Kidney (tissue), 22 donors: ENCODE measurements at places on chromosomes 7 and 10. TPM values are rescaled to one million over a fixed set of nuclear protein-coding genes. Genes with fewer than 3 reads are reported as not detected.

- no peaks in the 10 kb centered on the region for H3K27me3 ChIP-seq
- no peaks in the 10 kb centered on the region for H3K4me1 ChIP-seq
- H3K36me3 ChIP-seq, result no peaks in the 10 kb centered on the region
- no peak overlapping the region for H3K27ac ChIP-seq
Observed at GRCh38 chr7:5766321-5766761, 15.1 kb downstream of the RNF216 start.

DNA sequence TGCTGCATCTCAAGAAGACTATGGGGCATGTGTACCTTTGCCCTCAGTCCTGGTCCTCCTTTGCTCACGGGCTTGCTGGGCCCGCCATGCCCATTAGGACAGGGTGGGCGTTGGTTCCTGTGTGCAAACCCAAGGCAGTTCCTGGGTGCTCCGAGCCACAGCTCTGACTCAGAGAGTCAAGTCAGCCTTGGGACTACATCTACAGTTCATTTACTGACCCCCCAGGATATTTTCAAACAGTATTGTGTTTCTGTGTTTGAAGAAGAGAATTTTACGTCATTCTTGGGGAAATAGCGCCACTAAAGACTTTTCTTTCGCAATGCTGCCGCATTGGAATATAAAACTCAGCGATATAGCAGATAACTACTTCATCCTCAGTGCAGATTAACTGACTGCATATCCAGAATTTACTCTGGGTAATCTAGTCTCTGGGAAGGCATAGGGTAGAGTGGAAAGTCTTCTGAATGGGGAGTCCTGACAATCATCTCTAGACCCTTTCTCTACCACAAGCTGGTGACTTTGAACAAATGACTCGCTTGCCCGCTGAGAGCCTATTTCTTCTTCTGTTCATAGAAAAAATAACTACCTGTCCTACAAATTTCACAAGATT lies 638.9 kb upstream of the FZD8 start:
- no peak overlapping the region for H3K4me3 ChIP-seq
- H3K27ac ChIP-seq, result no peak overlapping the region
- no peak for DNase-seq
- no peaks in the 10 kb centered on the region for H3K36me3 ChIP-seq
- no peaks in the 10 kb centered on the region for H3K4me1 ChIP-seq

- no peaks in the 10 kb centered on the region for H3K27me3 ChIP-seq
- H3K36me3 ChIP-seq, result no peaks in the 10 kb centered on the region
- H3K4me1 ChIP-seq, result no peaks in the 10 kb centered on the region
- no peak overlapping the region for H3K27ac ChIP-seq
- no peak overlapping the region for H3K4me3 ChIP-seq
Observed at GRCh38 chr10:127998501-127999144, 91.7 kb downstream of the PTPRE start.

- H3K4me1 ChIP-seq, result peaks cover 30% of the 10 kb centered on the region
- peak; percentile 57 for DNase-seq
- H3K27ac ChIP-seq, result peak overlapping the region; percentile 37
- H3K36me3 ChIP-seq, result no peaks in the 10 kb centered on the region
- H3K27me3 ChIP-seq, result no peaks in the 10 kb centered on the region
Observed at GRCh38 chr10:5547931-5548660, 23.3 kb downstream of the CALML3 start.

GRCh38 chr10:100713049-100713858 lies 32.1 kb upstream of the PAX2 start:
- H3K36me3 ChIP-seq, result no peaks in the 10 kb centered on the region
- no peak overlapping the region for H3K27ac ChIP-seq
- H3K4me1 ChIP-seq, result no peaks in the 10 kb centered on the region
- DNase-seq, result peak; percentile 58
- peaks cover 24% of the 10 kb centered on the region for H3K27me3 ChIP-seq
- no peak overlapping the region for H3K4me3 ChIP-seq

DNA sequence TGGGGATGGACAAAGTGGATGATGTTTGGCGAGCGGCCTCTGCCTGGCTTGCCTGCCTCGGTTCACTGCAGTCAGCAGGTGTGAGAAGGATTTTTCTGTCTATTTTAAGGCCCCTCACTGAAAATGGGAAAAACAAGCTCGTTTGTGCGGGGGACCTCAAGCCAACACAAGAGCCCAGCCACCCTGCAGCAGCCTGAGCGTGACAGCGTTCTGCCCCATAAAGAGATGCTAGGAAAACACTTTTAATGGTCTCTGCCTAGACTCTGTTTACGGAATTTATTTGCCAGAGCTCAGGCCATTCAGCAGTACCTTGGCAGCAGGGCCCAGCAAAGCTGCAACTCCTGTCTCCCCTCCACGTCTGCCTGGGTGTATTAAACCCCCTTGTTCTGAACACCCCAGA lies 131.7 kb downstream of the GRK5 start:
- no peaks in the 10 kb centered on the region for H3K27me3 ChIP-seq
- peaks cover 4% of the 10 kb centered on the region for H3K4me1 ChIP-seq
- H3K4me3 ChIP-seq, result no peak overlapping the region
- H3K27ac ChIP-seq, result no peak overlapping the region

DNA sequence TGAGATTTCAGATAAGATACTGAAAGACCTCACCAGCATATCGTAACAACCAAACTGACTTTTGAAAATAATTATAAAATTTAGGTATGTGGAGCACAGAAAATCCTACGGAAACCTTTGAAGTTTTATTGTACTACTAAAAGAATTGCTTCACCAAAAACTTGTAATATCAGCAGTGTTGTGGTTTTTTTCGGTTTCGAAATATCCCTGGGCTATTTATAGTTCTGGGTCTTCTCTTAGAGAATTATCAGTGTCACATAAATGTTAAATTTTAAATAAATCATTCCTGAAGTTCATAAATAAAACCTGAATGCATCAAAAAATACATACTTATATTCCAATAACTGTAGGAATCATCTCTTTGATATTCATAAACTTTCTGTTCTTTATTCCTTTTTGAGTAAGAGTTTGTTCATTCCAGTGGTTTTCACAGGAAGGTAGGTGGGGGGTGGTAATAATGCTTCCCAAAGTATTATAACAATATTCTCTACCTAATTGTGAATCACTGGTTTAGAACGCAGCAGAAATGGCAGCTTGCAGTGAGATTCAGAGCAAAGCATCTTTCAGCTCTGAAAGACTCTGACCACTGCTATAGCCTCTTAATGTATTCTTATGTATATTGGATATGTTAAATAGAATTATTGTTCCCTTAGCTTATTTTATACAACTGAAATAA lies 60.2 kb downstream of the ZNF277 start:
- H3K36me3 ChIP-seq, result no peaks in the 10 kb centered on the region
- no peaks in the 10 kb centered on the region for H3K27me3 ChIP-seq
- H3K4me3 ChIP-seq, result no peak overlapping the region
- H3K4me1 ChIP-seq, result no peaks in the 10 kb centered on the region

DNA sequence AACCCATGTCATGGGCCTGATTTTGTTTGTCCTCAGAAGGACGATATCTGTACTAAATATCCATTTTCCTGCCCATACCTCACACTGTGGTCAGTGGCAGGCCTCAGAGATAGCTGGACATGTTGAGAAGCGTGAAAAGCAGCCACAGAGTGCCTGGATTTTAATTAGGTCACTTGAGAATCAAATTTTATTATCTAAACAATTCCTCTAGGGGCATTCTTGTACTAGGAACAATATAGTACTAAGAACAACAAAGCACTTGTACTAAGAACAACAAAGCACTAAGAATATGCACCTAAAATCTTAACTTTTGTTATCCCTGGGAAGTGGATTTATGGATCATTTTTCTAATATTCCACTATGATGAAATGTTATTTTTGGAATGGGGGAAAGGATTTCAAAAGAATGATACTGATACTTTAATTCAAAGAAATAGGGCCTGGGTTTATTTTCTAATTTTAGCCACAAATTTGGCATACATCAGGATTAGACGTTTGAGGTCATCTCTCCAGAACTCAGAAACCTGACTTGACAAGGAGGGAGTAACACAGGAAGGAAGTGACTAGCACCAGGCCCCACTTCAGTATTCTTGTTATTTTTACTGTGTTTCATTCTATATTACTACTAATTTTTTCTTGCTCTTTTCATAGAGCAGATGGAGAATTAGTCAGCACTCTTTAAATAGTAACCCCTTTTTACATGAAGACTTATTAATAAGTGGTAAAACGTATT lies 112.2 kb downstream of the EXOC4 start:
- DNase-seq, result no peak
- no peak overlapping the region for H3K4me3 ChIP-seq
- no peaks in the 10 kb centered on the region for H3K27me3 ChIP-seq
- H3K27ac ChIP-seq, result no peak overlapping the region

GRCh38 chr7:71768450-71768849 lies 636.5 kb downstream of the GALNT17 start:
- H3K4me1 ChIP-seq, result no peaks in the 10 kb centered on the region
- H3K4me3 ChIP-seq, result no peak overlapping the region
- H3K27me3 ChIP-seq, result no peaks in the 10 kb centered on the region
- H3K36me3 ChIP-seq, result no peaks in the 10 kb centered on the region
- H3K27ac ChIP-seq, result no peak overlapping the region

- no peaks in the 10 kb centered on the region for H3K27me3 ChIP-seq
- no peaks in the 10 kb centered on the region for H3K36me3 ChIP-seq
- no peak for DNase-seq
- no peaks in the 10 kb centered on the region for H3K4me1 ChIP-seq
- H3K4me3 ChIP-seq, result no peak overlapping the region
- no peak overlapping the region for H3K27ac ChIP-seq
Observed at GRCh38 chr10:31646519-31646918, 282.1 kb downstream of the ARHGAP12 start.

DNA sequence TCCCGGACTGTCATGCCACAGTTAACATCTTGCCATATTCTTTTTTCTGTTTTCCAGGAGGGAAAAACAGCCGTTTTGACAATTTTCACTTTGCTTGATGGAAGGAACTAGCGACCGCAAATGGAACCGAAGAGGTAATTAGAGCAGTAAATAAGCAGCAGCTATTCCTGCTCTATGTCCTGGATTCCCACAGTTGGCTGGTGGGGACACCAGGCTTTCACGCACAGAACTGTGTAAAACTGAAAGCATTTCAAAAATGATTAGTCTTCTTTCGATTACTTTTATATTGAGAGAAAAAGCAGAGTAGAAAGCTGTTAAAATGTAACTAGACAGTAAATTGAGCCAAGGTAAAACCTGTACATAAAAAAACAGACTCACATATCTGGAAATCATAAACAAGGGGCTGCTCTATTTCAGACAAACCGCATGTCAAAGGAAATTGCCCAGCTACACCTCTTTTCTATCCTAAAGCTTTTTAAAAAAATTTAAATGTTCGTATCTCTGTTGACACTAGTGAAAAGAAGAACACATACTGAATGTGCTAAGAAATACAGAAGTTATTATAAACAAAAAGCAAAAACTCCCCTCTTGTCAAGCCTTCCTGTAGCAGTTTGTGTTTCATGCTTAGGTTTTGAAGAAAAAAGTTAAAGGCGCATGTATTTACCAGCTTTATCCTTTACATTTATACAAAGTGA lies 93.4 kb downstream of the RNF216 start:
- peak overlapping the region; percentile 26 for H3K27ac ChIP-seq
- H3K36me3 ChIP-seq, result no peaks in the 10 kb centered on the region
- DNase-seq, result no peak
- peaks cover 34% of the 10 kb centered on the region for H3K4me1 ChIP-seq
- no peaks in the 10 kb centered on the region for H3K27me3 ChIP-seq

The SRGN gene
- total RNA-seq, result 130 TPM
